ENCODE measurements at places on chromosomes 12 and 14.

DNA sequence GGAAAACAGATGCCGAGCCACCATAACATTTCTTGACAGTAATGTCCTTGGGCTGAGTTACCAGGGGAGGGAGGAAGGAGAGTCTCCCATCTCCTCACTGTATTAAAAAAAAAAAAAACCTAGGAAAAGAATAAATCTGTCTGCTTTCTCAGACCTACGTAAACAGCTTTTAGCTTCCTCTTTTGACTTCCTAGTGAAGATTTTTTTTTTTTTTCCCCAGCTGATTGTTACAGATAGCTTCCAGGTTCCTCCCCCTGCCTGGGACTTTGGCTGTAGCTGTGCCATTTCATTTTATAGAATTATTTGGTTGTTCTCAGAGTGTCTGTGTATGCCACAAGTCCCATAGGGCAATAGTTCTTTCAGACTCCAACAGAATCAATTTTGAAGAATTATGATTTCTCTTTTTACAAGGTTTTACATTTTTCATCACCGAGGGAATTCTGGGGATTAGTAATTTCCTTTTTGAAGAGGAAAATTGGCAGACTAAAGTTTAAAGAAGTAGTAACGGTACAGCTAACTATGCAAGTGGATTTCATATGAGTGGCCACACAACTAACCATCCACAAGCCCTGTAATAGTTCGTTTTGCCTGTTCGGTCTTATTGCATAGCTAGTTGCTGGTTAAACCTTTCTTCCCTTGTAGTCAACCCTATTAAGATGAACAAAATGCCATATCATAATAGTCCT lies 23.1 kb upstream of the GNS start:
- DNase-seq = no peak

GRCh38 chr12:42448841-42449240 lies 122.9 kb downstream of the PPHLN1 start:
- DNase-seq = no peak

- no peak for DNase-seq
Observed at GRCh38 chr14:100566119-100566518, 21.1 kb downstream of the BEGAIN start.

DNA sequence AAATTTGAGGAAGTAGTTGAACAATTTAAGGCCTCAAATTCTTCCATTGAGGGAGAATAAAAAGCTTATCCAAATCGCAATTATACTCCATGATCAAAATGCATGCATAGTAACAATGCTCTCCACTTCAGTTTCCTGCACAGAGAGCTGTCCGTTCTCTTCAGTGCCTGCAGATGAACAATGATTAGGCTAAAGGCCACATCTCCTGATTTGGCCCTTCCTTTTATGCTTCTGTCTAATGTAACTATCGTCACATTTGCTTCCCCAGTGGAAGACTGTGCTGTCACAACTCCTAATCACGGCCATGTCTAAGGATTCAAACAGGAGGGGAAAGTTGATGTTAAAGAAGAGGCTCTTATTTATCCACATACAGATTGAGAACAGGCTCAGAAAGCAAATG lies 113.6 kb upstream of the NPAS3 start:
- DNase-seq = no peak

DNA sequence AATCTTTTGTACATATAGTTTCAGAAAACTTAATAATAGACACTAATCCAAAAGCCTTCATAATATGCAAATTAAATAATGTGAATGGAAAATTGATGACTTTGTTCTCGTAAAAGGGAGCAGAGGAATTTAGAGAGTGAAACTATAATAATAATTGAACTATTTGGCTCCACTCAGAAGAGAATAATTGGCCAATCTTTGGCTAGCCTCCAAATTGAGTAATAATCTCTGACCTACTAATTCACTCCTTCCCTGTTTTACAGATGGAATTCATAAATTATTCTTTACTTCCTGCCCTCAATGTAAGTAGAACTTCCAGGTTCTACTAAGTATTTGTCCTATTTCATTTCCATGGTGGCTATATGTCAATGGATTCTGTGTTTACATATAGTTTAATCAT lies 15.8 kb downstream of the TRIM9 start:
- no peak for DNase-seq

GRCh38 chr12:63844391-63845341 lies at the start of gene SRGAP1:
TSS of gene SRGAP1 (plus strand) at chr12:63844700. CDS start at chr12:63844817, 117 bp downstream.
- peak; percentile 43 for DNase-seq

- peak; percentile 84 for DNase-seq
Observed at GRCh38 chr14:75711796-75712211, 50.8 kb downstream of the TTLL5 start.

GRCh38 chr12:23352670-23353069 lies 596.8 kb downstream of the SOX5 start:
- DNase-seq = no peak

DNA sequence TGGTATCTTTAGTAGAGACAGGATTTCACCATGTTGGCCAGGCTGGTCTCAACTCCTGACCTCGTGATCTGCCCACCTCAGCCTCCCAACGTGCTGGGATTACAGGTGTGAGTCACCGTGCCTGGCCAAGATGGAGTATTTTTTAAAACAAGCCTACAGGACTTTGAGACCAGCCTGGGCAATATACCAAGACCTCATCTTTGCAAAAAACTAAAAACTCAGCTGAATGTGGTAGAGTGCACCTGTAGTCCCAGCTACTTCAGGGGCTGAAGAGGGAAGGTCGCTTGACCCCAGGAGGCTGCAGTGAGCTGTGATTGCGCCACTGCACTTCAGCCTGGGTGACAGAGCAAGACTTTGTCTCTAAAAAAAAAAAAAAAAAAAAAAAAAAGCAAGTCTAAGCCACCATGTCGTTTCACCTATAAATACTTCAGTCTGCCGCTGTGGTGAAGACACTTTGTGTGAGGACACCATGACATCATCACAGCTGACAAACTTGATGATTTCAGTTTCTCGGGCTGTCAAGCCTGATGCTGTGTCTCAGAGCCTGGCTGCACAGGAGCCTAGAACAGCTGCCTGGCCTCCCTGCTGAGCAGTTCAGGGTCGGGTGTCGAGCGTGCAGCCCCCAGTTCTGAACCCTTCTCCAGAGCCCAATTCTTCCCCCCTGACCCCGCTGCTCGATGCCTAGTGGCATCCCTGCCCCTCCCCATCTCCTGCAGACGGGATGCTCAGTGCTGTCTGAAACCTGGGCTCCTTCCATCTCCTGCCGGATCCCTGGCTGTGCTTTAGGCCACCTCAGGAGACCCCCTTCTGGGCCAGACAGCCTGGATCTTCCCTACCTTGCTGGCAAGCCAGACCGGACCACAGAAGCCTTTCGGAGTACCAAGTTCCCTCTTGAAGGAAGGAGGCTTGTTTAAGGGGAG lies 119.2 kb upstream of the EVL start:
- no peak for DNase-seq

GRCh38 chr14:105187116-105187515 lies 6.0 kb upstream of the NUDT14 start:
- DNase-seq = no peak

DNA sequence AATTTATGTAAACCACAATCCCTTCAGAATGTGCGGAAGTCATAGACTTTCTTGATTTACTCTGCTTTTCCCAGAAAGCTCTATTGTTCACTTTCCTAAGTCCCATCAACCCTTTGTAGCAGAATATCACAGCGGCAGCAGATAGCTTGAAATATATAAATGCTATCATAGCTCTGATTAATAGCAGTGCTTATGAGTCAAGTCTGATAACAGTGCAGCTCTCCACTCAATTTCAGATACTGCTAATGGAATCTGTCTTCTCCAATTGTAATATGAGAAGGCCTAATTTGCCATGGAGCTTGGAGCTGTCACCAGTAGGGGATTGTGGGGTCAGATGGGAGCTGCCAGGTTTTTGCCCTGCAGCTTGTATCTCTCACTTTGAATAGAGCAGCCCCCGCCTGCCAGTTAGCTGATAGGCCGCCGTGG lies 10.9 kb downstream of the TMEM260 start:
- no peak for DNase-seq

- DNase-seq = no peak
Observed at GRCh38 chr12:52951640-52952039, 2.7 kb downstream of the KRT18 start.

DNA sequence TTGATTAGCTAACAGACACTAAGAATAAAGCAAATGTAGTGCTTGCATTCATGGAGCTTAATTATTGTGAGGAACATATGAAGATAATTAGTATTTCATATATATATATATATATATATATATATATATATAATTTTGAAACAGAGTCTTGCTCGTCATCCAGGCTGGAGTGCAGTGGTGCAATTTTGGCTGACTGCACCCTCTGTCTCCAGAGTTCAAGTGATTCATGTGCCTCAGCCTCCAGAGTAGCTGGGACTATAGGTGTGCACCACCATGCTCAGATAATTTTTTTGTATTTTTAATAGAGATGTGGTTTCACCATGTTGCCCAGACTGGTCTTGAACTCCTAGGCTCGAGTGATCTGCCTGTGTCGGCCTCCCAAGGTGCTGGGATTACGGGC lies 1091.6 kb upstream of the TMEM132C start:
- no peak for DNase-seq

Data from caudate nucleus (tissue), 63 donors.